Posterior cingulate gyrus (tissue), 11 donors: ENCODE measurements at places on chromosomes 3 and 15.

DNA sequence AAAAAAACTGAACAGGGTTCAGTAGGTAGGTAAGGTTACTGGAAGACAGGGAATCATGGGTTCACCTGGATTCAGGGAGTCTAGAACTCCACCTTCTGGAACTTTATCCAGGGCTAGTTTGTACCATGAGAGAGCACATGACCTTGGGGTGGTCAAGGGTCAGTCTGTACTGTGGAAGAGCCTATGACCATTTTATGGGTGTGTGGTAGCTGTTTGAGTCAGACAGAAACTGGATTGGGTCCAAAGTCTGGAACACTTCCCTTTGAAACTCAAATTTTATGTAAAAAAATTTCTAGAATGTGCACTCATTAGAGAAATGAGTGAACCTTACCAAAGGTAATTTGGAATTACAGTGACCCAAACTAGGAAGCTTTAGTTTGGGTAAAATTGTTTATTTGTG lies 486.0 kb upstream of the AGTR1 start:
- no peak for DNase-seq

DNA sequence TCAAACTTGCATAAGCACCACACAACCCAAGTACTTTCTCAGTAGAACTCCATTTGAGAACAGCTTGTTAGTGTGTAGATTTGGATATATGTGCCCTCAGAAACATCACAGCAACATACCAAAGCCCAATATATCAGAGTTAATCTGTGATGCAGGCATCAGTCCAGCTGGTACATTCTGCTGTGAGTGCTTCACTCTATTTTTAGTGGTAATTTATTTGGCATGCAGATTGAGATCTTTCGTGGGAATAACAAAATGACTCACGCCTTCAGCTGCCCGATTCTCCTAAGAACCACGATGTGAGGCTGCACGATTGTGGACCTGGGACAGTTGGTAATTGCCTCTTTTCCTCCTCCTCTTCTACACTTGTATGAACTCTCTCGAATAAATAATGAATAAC lies 730.7 kb downstream of the SQOR start:
- DNase-seq, result no peak

DNA sequence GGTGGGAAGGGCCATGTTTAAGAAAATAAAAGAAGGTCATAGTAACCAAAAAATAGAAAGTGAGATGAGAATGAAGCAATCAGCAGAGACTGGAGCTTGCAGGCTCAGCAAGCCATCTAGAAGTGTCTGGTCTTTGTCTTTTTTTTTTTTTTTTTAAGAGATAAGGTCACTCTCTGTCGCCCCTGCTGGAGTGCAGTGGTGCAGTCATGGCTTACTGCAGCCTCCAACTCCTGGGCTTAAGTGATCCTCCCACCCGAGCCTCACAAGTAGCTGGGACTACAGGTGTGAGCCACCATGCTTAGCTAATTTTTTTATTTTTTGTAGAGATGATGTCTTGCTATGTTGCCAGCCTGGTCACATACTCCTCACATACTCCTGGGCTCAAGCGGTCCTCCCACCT lies 36.2 kb downstream of the GXYLT2 start:
- DNase-seq, result no peak

DNA sequence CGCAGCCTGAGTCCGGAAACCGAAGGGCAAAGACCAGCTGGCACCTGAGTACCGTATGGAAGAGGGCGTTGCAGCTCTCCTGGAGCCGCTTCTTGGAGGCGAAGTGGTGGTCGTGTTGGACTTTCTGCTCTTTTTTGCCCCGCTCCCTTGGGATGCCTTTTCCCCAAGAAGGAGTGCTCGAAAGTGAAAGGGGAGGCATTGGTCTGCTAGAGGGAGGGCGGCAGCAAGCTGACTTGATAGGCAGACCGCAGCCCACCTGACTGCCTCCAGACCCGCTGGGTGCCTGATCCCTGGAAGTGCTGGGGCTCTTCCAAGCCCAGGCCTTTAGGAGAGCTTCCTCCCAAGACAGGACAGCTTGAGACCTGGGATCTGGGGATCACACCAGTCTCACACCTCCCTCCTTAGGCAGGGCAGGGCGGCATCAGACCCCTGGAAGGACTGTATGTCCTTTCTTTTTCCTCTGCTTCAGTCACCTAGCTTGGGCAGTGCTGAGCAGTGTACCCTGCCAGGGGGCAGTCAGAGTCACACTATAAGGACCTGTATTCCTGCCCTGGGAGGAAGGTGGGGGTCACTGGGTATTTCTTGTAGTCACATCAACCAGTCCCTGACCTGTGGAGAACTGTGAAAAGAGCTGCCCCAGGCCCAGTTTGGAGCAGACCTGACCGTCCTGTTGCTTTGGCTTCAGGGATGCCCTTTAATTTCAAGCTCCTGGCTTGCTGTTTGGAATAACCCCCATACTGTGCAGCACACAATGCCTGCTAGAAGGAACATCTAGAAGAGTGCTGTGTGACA lies 2.1 kb downstream of the ACVR2B start:
- no peak for DNase-seq

- DNase-seq, result no peak
These were observed 35.2 kb downstream of the CPN2 start for GRCh38 chr3:194315965-194316361.

- no peak for DNase-seq
These were observed 15.7 kb downstream of the KLHL6 start for GRCh38 chr3:183539811-183540210.

- no peak for DNase-seq
These were observed 452 bp downstream of the DCP1A start for GRCh38 chr3:53346922-53347260.

- DNase-seq, result no peak
These were observed 5.9 kb downstream of the PARP3 start for GRCh38 chr3:51948016-51948580.

- DNase-seq, result no peak
These were observed 6.3 kb upstream of the HEXA start for GRCh38 chr15:72382146-72382545.

DNA sequence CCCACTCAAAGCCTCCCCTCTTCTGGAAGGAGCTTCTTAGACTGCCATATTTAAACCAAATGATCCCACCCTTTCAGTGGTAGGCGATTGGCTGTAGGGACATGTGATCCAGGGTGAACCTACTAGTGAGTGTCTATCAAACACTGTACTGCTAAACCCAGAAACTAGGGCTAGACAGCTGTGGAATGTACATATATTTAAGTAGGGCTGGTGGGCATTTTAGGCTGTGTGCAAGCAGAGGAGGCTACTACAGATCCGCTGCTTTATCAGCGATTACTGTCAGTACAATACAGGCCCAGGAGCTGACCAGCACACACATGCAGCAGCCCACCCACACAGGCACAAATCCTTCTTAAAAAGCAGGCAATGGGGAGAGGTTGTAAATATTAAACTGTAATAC lies 15.4 kb upstream of the LARP6 start:
- no peak for DNase-seq
